Glutamatergic neuron (in vitro differentiated cells): ENCODE measurements at places on chromosomes 4 and X.

DNA sequence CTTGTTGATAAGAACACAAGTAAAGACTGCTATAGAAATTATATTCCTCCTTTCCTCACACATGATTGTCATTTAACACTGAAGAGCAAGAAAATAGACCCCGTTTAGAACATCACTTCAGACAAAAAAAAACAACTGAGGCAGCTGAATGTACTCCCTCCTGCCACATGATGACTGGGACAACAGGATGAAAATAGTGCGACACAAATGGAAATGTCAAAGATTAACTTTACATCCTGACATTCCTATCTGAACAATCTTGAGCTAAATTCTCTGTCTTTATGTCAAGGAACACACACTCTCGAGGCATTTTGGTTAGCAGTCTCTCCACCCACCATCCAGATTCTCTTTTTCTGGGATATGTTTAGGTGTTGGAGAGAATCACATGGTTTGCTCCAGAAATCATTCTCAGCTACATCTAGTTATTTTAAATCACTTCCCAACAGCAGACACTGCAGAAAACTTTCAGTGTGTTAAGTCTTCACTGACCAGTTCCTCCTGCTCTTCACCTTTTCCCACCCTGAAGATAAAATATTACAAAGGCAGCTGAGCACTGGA is 16.3 kb upstream of the KCNIP4 start:
- no peak for DNase-seq

DNA sequence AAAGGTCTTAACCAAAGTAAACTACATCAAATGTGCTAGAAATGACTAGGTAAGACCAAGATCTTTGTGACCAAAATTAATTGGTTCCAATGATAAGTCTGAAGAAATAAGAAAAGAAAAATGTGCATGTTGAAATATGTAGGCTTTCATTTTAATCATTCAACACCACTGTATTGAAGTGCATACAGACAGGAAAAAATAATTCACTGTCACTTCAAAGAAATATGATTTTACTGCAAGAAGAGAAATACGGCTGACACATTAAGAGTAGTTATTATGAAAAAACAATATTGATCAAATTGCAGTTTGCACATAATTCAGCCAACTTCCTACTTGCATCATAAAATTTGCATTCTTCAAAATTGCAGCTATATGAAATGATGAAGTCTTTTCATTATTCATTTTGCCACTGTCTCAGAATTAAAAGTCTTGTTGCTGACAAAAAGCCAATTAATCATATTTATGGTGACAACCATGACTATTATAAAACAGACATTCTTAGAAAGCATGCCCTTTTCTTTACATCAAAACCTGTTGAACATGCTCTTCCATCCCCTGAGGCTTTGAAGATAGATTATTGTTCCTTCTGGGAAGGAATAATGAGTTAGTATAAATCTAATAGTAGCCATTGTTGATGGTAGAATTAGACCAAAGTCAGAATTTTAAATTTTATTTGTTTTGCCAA is 405.9 kb upstream of the MAD2L1 start:
- no peak for DNase-seq

DNA sequence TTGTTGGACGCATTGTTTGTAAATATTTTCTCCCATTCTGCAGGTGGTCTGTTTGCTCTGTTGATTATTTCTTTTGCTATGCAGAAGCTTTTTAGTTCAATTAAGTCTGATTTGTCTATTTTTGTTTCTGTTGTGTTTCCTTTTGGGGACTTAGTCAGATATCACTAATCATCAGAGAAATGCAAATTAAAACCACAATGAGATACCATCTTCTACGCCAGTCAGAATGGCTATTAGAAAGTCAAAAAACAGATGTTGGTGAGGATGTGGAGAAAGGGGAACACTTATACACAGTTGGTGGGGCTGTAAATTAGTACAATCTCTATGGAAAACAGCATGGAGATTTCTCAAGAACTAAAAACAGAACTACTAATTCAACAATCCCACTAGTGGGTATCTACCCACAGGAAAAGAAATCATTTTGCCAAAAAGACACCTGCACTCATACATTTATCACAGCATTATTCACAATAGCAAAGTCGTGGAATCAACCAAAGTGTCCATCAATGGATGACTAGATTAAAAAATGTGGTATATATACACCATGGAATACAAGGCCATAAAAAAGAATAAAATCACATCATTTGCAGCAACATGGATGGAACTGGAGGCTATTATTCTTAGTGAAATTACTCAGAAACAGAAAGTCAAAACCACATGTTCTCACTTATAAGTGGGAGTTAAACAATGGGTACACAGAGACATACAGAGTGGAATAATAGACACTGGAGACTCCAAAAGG is 8.1 kb downstream of the COQ2 start:
- DNase-seq: no peak

GRCh38 chr4:159910721-159911120 is 807.8 kb downstream of the RAPGEF2 start:
- DNase-seq: no peak

GRCh38 chr4:122612540-122612939 is 8.3 kb downstream of the IL21 start:
- DNase-seq: no peak

DNA sequence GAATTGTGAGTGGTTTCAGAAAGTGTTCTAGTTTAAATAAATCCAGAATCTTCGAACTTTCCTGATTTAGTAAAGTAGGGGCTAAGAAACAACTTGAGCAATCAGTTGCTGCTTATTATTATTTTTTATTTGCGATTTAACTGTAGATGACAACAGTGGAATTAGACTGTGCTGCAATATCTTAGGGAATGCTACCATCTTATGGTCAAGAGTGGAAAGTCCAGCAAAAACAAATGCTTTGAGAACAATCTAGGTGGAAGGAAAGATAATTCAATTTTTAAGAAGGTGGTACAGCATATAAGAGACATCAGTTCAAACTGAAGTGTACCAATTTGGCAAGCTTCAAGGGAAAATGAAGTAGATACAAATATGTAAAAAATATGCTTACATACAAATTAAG is 73.3 kb downstream of the CYLC1 start:
- no peak for DNase-seq

GRCh38 chr4:113750296-113750695 is 11.2 kb downstream of the CAMK2D start:
- no peak for DNase-seq

GRCh38 chr4:146247356-146247755 is 33.0 kb downstream of the REELD1 start:
- DNase-seq: no peak

DNA sequence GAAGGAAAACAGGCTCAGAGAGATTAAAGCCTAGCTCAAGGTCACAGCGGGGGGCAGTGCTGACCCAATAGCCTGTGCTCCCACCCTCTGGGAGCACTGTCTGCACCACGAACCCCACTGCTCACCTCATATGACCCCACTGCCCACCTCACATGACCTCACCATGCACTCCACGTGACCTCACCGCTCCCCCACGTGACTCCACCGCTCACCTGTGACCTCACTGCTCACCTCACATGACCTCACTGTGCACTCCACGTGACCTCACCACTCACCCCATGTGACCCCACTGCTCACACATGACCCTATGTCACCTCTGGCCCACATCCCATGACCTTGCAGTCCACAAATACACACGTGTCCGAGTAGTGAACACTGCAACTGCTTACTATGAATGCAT is 55.4 kb downstream of the ACOX3 start:
- DNase-seq: no peak

DNA sequence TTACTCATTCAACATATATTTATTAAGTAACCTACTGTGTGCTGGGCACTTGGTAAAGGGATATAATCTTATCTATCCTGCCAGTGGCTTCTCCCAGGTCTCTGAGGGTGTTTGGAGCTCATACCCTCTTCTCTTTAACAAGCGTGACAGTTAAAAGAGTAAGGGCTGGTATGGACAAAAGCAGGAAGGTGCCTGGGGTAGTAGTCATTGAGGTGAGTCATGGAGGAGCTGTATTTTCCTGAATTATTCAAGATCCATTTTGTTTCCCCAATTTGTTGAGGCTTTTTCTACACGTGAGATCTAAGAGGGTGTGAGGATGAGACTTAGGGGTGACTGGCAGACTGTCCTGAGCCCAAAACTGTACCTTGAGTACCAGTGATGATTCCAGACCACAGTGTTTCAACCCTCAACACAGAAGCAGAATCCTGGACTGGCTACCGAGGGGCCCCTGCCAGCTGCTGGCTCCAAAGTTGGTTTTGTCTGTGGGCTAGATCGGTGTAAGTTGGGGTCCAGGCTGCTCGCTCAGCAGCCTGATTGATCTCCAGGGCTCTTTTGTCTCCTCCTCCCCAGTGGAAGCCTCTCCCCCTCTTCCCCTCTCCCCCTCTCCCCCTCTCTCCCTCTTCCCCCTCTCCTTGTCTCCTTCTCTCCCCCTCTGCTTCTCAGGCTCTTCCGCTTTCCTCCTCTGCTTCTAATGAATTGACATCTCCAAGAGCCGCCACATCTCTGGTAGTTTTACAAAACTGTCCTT is at the start of gene DRP2:
Gene DRP2 (plus strand): TSS at position 671 of the 748 bp plus-strand sequence. CDS start 11,862 bp downstream, outside the sequence.
- no peak for DNase-seq

- DNase-seq: no peak
Measured at GRCh38 chr4:152117933-152118507, 357.2 kb upstream of the GATB start.

DNA sequence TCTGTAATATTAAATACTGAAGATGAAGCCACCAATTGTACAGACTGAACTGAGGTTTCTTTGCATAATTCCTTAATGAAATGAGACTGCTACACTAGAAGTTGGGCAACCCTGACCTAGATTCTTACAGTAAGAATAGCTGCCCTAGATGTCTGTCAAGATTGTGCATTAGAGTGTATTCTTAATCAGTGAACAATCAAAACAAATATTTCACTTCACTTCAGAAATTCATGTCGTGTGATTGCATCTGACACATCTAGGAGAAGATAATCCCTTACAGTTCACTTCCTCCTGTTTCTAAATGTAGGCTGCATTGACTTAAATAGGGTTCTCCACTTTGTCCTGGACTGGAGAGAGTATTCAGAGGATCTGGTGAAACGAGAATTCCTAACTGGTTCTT is 283.1 kb downstream of the HNRNPD start:
- DNase-seq: no peak

DNA sequence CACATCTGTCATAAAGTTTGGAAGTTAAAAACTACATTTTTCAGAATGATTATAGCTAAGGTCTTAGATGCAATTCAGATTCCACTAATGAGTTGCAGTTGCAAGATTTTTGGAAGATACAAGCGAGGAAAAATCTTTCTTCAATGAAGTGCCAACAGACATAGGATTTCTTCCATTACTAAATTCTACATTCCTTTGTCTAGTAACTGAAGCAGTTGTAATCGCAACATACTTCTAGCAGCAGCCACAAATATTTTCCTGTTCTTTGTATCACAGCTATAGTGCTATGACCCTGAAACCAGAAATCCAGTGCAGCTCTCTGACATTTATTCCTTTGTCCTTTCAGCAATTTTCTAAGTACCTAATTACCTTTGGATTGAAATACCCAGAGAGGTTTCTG is 225.2 kb upstream of the SLIT2 start:
- no peak for DNase-seq

GRCh38 chr4:41620594-41621256 is 82.8 kb downstream of the LIMCH1 start:
- DNase-seq: no peak

DNA sequence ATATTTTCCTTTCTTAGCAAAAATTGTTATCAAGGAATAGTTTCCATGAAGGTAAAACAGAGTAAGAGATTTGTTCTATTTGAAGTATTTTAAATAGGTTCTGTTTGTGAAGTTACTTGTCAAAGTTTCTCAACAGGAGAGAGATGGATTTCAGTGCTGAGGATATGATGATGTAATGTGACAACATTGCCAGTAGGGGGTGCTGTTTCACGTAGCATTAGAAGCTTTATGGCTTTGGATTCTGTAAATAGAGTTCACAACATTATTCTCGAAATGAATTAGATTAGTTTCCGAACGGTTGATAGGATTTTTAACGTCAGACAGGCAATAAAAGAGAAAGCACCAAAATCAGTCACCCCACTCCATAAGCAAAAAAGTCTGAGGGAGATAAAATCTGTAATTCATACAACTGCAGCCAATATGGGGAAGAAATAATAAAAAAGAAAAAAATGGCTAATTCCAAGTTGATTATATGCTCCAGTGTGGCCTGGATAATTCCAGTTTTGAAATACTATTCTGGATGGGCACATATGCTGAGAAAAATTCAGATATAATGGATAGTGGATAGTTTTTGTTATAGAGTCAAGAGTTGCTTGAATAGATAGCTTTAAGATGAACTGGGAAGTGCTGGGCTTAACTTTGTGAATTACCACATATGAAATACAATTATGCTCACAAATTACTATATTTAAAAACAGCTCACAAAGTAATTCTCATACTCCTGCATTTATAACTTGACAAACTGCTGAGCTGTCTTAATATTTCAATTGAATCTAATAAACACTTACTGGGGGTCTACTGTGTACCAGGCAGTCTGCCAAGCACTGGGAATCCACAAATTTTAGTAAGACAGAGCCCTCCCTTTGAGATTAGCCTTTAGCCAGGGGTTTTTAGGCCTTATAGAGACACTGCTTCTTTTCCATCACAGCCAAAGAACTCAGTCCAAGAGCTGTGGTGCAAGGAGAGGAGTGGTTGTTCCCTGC is 109.1 kb downstream of the GPAT3 start:
- DNase-seq: no peak

- no peak for DNase-seq
Measured at GRCh38 chr4:77697860-77698590, 92.4 kb downstream of the CXCL13 start.

- DNase-seq: no peak
Measured at GRCh38 chr4:113905301-113905700, 74.1 kb downstream of the ARSJ start.

DNA sequence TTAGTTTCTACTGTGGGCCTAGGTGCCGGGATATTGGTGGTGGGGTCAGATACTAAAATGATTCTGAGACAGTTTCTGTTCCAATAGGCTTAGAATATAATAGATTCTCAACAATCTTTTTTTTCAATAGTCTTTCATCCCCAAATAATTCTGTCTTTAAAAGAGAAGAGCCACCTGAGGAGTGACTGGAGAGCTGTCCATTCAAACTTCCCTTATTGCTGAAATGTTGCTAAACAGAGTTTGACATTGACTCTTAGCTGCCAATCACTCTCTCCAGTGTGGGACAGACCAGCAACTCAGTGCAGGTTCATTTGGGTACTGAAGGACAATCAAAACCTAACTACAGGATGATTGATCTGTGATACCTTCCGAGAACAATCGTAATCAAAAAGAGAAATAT is 12.4 kb upstream of the ADH7 start:
- DNase-seq: no peak

DNA sequence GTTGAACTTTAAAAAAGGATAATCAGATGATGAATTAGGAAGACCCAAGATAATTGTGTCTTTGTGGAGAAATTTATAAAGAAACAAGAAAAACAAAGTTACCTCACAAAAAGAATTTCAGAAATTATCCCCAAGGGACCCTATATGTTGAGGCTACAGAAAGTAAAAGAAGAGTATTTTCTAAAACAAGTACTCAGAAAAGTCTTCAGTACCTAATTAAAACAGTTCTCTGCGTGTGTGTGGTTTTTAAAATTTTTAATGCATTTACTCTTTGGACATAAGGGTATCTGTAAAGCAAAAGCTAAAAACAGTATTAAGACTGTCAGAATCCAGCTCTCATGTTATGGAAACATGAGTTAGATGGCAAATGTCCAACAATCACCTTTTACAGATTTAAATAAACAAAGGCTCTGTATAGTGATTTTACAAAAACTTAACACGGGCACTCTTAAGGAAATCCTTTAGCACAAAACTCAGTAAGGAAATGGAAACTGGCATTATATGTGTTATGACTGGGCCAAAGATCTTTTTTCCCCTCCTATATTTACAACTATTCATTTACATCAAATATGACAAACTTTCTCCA is 187.5 kb downstream of the NSUN7 start:
- no peak for DNase-seq
